Fibroblast of skin of back (primary cell): ENCODE measurements at places on chromosomes 12 and 14.
A peak's percentile ranks its signal among the peaks of the same experiment; 100 is the strongest.

DNA sequence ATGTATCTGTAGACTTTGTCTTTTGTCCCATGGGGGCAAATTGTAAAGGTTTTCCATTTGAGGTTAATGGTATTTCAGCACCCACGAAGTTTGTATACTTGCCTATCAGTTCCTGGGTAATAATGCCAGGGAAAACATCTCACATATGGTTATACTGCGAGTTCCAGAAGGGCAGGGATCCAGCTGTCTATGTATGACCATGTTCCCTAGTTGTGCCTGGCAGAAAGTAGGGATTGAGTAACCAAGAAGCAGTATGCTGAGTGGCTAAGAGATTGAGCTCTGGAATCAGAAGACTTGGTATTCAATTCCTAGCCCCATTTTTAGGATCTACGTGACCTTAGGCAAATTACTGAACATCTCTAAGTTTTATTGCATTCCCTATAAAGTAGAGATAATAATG, 173.2 kb upstream of the PWP1 start:
- no peak for DNase-seq

DNA sequence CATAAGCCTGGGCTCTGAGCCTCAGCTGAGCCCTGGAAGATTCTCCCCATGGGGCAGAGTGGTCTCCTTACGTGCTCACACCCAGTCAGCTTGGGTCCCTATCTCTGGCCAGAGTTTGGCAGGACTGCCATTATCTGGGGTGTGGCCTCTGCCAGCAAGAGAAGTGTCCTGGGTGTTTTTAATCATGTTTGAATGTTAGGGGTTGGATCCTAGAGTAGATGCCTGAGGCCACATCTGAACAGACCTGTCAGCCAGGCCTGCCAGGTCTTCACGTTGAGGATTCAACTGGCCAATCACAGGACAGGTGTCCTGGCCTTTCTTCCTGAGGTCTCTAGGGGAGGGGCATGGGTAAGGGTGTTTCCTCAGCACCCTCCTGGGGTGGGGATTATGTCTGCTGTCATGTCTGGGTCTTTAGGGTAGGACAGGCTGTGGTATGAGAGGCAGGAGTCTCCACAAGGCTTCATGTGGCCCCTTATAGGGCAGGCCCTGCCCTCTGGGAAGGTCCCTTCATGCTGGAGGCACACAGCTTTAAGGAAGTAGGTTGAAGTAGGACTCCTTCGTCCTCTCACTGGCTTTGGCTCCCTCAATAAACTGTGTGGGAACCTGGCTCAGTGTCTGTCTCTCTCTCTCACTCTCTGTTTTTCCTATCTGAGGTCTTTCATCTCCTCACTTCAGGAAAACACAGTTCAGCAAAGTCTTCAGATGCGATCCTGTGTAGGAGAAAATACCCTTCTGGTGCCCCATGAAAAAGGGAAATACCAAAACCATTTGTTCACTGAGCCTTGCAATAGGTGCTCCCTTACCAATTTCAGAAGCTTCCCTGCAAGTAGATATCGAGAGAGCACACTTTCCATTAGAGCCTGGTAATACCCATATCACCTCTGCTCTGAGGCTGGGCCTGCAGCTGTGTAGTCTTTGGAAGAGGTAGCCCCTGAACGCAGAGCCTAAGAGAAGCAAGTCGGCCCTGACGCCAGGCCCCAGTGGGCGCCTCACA, 6.7 kb upstream of the FITM1 start:
- DNase-seq: no peak

GRCh38 chr12:67988601-67989021, 636 bp upstream of the IFNG-AS1 start:
- no peak for DNase-seq

DNA sequence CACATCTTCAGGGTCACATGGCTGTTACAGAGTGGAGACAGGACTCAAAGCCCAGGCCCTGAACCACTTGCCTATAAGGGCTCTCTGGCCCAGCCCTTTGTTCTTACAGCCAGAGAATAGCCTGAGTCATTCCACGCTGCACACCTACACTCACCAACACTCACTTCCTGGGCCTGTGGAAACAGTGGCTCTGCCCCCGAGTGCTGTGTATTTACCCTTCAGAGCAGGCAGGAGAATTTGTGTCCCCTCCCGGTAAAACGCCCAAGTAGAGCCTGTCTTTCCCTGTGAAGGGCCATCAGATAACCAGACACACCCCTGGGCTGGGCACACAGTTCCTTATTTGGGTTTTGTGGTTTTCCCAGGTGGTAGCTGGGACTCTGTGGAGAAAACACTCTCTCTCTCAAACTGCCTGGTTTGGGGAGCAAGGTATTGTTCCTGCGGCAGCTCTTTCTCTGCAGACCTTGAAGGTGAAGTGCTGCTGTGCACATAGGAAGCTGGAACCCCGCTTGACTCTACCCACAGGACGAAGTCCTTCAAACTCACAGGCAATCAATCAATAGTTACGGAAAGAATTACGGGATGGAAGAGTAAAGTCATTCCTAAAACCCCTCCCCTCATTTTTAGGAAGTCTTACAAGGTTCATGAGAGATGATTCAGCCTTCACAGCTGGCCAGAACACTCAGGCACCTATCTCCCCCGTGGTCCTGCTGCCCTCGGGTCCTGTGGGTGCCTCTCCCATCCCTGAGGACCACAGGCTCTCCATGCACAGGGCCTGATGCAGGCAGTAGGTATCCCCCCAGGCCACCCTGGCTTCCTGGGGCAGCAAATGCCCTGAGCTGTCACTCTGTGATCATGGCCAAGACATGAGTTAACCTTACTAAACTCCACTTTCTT, 20.3 kb downstream of the FIGNL2 start:
- no peak for DNase-seq

GRCh38 chr14:34015383-34015782, 64.5 kb upstream of the EGLN3 start:
- DNase-seq: no peak

GRCh38 chr12:64730588-64730969, 28.6 kb downstream of the GNS start:
- no peak for DNase-seq

- no peak for DNase-seq
Observed at GRCh38 chr14:38286452-38286851, 30.6 kb upstream of the CLEC14A start.

GRCh38 chr12:111298582-111299436, 70.1 kb downstream of the PHETA1 start:
- DNase-seq: peak; percentile 44

GRCh38 chr12:42172441-42173210, 28.0 kb upstream of the GXYLT1 start:
- DNase-seq: peak; percentile 23

- DNase-seq: no peak
Observed at GRCh38 chr14:65850429-65851135, 438.1 kb downstream of the FUT8 start.

DNA sequence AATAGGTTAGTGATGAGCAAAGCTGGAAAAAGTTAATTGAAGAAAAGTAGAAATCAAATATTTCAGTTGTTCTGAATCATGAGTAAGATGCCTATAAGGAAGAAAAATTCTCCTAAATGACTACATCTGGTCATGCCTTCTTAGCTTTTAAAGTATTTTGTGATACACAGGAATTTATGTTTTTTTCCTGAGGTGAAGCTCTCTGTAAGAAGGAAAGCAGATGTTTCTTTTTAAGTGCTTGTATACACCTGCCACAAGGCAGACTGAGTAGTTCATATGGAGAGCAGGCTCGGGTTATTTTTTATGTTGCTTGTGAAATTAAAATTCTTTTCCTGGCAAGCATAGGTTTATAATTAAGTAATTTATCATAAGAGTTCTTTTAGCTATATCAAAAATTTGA, 275.2 kb downstream of the RAD51B start:
- no peak for DNase-seq

DNA sequence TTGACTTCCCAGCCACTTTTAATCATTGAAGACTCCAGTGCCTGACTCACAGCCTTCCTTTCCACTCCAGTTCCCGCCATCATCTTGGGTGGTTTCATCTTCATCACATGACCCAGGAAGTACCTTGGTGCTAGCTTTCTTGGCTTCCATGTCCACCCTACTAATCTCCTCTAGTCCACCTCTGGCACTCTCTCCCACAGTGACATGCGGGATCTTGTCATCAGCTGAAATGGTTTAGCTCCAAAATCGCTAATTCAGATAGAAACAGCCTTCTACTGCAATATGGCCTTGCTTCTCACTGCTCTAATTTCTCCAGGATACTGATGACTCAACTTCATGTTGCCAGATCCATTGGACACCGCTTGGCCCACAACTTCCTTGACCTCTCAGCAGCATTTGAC, 24.5 kb downstream of the WDR20 start:
- DNase-seq: peak; percentile 13

- DNase-seq: no peak
Observed at GRCh38 chr12:40752011-40752410, 59.8 kb downstream of the CNTN1 start.

GRCh38 chr12:93019212-93019927, 90.3 kb upstream of the EEA1 start:
- no peak for DNase-seq

- DNase-seq: no peak
Observed at GRCh38 chr14:23600806-23601205, 22.2 kb upstream of the JPH4 start.

- DNase-seq: peak; percentile 69
Observed at GRCh38 chr14:23364164-23365035, 572 bp downstream of the EFS start.

- DNase-seq: no peak
Observed at GRCh38 chr12:54191126-54191525, 2.3 kb upstream of the SMUG1 start.

DNA sequence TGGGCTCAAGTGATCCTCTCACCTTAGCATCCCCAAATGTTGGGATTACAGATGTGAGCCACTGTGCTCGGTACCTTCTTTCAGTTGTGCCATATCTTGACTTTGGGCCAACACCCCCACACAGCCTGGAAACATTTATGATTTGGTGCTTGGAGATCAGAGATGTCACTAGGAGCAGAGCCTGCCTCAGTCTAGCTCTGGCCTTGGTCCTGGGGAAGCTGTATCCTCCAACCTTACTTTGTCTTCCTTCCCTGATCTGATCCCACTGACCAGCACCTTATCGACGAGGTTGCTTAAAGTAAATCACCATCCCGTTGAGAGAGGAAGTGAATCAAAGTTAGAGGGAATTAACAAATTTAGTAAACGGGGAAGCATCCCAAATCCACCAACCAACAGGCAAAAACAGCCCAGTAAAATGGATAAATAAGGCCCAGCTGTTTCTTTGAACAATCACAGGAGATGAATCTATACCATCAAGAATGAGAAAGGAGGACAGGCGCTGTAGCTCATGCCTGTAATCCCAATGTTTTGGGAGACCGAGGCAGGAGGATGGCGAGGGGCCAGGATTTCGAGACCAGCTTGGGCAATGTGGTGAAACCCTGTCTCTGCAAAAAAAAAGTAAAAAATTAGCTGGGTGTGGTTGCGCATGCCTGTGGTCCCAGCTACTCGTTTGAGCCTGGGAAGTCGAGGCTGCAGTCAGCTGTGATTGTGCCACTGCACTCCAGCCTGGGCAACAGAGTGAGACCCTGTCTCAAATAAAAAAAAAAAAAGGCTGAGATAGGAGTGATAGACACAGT, 3.4 kb downstream of the PLBD2 start:
- DNase-seq: no peak

GRCh38 chr14:52111583-52111982, 42.7 kb upstream of the NID2 start:
- DNase-seq: peak; percentile 71

GRCh38 chr14:100543471-100544455, 43.5 kb downstream of the BEGAIN start:
- DNase-seq: no peak

- no peak for DNase-seq
Observed at GRCh38 chr14:63952933-63953437, 100.2 kb downstream of the SYNE2 start.

DNA sequence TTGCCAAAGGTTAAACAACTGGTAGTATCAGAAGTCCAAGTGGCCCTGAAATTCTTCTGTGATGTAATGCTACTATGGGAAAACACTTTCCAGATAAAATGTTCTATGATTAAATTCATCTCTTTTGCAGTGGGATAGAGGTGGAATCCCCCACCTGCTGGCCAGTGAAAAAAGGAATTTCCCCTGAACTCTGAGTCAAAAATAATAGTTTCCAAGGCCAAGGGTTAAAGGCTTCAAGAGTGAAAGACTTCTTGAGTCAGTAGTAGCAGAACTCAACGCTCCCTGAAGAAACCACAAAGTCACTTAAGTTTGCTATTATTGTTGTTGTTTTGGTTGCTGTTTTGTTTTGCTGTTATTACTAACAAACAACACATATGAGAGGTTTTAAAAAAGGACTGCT, 330.8 kb downstream of the SOX5 start:
- no peak for DNase-seq

DNA sequence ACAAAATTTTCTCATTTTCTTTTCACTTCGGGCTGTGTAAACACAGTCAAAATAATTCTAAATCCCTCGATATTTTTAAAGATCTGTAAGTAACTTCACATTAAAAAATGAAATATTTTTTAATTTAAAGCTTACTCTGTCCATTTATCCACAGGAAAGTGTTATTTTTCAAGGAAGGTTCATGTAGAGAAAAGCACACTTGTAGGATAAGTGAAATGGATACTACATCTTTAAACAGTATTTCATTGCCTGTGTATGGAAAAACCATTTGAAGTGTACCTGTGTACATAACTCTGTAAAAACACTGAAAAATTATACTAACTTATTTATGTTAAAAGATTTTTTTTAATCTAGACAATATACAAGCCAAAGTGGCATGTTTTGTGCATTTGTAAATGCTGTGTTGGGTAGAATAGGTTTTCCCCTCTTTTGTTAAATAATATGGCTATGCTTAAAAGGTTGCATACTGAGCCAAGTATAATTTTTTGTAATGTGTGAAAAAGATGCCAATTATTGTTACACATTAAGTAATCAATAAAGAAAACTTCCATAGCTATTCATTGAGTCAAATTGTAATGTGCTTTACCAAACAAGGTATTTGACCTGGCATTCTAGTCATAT, 4.8 kb downstream of the CDKN1B start:
- DNase-seq: no peak

- DNase-seq: no peak
Observed at GRCh38 chr12:72448805-72449204, 176.6 kb downstream of the TRHDE start.

DNA sequence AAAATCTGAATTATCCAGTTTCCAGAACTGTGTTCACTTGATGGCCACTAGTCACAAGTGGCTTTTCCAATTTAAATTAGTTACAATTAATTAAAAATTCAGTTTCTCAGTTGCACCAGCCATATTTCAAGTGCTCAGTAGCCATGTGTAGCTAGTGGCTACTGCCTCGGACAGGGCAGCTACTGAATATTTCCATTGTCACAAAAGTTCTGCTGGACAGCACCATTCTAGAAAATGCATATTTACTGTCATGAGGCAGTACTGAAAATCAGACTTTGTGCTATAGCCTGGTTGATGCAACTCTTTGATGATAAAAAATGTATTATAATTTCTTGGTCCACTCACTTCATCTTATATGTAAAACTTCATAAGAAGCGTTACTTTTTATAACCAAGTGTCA, 11.5 kb upstream of the OVCH1 start:
- no peak for DNase-seq
